OCI-M1 (cell line): ENCODE measurements at places on chromosomes 2 and 18.
A peak's percentile ranks its signal among the peaks of the same experiment; 100 is the strongest.

GRCh38 chr18:56333839-56334238 lies 304.6 kb downstream of the TXNL1 start:
- no peak for DNase-seq

DNA sequence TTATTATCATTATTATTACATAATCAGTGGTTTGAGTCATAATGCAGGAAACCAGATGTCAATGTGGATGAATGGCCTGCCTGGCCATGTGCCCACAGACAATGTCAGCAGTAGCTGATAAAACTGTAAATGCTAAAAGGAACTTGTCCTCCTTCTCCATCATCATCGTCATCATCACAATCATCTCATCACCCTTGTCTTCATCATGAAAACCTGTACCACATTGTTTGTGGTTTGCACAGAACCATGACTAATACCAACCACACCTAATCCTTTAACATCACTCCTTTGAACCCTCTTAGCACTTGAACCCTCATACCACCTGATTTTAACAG lies 96.0 kb downstream of the HNMT start:
- DNase-seq: peak; percentile 68

DNA sequence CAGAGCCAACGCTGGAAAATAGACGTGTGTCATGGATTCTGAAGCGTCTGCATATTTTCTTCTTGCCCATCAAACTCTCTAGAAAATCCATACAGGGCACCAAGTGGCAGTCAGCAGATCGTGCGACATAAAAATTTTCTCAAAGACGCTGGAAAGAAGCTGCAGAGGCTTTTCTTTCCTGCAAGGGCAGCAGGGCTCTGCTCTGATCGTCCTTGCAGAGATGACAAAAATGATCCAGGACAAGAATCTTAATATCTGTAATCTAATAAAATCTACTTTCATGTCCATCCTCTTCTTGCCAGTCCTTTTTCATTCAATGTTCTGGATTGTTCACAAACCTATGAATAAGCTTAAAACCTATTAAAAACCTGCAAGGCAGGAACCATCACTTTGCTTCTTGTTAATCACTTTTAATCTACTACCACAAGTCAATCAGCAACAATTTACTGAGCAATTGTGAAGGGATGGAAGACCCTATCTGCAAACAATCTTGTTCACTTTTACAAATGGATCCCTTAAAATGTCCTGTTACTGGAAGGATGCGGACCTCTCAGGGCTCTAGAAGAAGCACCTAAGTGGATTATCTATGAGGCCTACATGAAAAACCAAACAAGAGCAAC lies 93.6 kb downstream of the MREG start:
- DNase-seq: no peak

GRCh38 chr2:236879416-236879963 lies 206.2 kb upstream of the COPS8 start:
- DNase-seq: no peak

DNA sequence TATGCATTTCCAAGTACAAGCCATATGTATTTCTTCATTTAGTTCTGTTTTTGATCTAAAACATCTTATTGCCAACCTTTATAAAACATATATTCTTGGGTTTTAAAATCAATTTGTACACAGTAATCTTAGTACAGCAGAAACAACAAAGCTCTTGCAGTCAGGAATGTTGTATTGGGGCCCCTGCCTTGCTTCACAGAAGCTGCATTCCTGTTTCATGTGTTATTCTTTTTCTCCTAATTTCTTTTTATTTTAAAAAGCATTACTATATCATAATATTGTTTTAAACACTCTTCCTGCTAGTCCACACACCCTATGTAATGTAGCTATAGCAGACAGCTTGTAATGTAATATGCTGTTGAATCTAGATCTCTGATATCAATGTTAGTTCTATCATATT lies 24.0 kb downstream of the SERPINB7 start:
- DNase-seq: no peak

GRCh38 chr2:54859997-54860701 lies 136.7 kb downstream of the EML6 start:
- no peak for DNase-seq

- no peak for DNase-seq
These were observed 74.9 kb downstream of the ACKR3 start for GRCh38 chr2:236644502-236644911.

DNA sequence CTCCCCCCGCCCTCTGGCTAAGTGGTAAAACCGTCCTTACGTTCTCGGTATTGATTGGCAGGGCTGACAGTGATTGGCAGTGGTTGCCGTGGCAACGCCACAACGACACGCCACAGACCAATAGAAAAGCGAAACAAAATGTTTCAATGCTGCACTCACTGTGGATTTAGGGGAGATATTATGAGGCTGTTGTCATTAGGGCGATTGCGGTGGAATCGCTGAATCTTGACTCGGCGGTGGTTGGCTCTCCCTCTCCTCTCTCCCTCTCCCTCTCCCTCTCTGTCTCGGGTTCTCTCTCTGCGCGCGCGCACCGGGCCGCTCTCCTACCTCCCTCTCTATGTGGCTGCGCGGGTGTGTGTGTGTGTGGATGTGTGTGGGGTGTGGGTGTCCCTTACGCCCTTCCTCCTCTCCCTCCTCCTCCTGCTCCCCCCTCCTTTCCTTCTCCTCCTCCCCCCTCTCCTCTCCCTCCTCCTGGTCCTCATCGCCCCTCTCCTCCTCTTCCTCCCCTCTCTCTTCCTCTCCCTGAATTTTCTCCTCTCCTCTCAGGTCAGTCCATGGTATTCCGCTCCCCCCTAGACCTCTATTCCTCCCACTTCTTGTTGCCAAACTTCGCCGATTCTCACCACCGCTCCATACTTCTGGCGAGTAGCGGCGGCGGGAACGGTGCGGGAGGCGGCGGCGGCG lies at the start of gene SIX3:
Gene SIX3, plus strand, starts transcription at position 152 of the 684 bp plus-strand sequence. Its CDS starts 403 bp downstream, at position 555.
- peak; percentile 13 for DNase-seq

DNA sequence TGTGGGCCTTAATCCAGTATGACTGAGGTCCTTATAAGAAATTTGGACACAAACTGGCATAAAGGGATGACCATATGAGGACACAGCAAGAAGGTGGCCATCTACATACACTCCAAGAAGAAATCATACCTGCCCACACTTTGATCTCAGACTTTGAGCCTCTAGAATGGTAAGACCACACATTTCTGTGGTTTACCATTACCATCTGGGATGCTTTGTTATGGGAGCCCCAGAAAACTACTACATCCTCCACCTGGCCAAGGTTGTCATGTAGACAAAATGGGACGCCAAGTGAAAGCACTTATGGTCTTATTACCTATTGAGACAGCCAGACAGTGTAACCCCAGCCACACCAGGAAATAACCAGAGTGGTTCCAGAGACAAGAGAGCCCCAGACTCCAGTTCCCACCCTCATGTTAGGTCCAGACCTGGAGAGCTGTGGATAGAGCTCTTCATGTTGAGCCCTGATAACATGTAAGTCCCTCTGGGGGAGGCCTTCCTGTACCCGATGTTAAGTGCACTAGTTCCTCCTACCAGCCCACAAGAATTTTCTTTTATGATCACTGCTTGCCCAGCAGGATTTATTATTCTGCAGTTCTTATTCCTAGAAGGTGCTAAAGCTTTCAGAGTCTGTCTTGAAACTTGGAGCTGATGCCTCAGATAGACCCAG lies 4.6 kb upstream of the ADD2 start:
- no peak for DNase-seq
